ENCODE measurements at places on chromosomes 4 and X.

GRCh38 chr4:53693408-53693807, 102.1 kb upstream of the LNX1 start:
- no peak for DNase-seq

GRCh38 chrX:39953879-39954278, 143.9 kb downstream of the BCOR start:
- no peak for DNase-seq

GRCh38 chr4:151810476-151810875, 49.7 kb upstream of the GATB start:
- DNase-seq, result no peak

DNA sequence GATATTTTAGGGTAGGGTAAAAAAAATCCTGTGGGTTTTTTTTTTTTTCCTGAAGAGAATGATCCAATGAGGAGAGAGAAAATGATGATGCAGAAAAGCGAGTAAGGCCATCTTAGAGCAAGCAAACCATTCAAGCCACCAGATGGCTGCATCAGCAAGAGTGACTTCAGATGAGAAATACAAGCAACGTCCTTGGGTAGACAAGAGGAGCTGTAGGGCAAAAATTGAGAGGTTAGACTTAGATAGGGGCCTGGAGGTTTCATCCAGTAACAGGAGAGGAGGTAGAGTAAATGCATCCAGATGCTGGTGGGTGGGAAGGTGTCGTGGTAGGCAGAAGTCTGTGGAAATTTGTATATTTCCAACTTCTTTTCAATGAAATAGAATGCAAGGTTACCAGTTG, 14.6 kb downstream of the FTHL17 start:
- no peak for DNase-seq

Measured in CD4-positive, alpha-beta T cell treated with Interleukin-6 at 100 ng/mL for 8 hours (primary cell).